ENCODE measurements at places on chromosomes 1 and 21.
A peak's percentile ranks its signal among the peaks of the same experiment; 100 is the strongest.

DNA sequence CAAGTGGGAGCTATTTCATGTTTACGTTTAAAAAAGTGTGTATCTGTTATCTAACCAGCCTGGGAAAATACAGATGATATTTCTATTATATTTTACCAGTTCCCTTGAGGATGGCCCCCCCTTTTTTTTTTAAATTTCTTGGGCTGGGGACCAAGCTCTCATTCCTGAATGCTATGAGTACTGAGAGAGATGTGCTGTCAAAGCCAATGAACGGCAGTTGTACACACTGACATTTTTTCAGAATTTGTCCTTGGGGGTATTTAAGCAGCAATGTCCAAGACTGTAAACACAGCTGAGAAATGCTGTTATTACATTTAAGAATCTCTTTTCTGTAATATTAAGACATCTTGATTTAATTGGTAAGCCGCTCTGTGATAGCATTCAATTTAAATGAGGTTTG lies 177.9 kb downstream of the ST6GALNAC3 start:
- no peak for DNase-seq

DNA sequence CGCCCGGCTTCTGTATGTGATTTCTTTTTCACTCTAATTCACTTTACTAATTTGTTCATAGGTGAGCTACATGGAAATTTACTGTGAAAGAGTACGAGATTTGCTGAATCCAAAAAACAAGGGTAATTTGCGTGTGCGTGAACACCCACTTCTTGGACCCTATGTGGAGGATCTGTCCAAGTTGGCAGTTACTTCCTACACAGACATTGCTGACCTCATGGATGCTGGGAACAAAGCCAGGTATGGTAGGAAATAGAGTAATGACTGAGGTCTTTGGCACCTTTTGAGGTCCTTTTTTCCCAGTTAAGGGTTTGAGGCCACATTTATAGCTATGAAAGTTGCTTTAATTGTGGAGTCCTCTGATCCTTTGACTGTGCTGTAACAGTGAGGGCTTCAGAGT lies 56.9 kb downstream of the KIF1B start:
- DNase-seq = peak; percentile 55

DNA sequence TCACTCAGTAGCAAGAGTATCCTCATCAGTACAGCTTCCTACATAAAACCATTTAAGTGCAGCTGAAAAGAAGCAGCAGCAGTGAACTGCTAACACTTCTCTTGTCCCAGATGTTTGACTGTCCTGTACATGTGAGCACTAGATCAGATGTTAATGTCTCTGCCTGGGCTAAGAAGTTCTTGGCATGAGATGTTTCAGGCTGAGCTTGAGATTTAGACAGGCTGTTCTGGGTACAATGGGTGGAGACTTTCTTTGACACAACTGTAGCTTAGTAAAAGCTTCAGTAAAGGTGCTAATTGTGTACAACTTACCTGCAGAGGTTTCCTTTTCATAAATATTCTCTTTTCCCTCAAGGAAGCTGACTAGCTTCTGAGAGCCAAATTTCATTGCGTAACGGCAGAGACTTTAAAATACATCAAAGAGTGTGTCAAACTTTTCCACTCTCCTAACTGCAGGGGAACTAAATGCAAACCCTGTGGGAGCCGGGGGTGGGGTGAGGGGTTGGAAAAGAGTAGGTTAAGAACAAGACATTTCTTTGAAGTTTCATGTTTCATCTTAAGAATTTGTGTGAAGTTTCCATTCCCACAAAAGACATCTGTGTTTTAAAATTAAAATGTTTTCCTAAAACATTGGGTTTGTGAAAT lies 82.1 kb upstream of the CCDC190 start:
- DNase-seq = peak; percentile 58

DNA sequence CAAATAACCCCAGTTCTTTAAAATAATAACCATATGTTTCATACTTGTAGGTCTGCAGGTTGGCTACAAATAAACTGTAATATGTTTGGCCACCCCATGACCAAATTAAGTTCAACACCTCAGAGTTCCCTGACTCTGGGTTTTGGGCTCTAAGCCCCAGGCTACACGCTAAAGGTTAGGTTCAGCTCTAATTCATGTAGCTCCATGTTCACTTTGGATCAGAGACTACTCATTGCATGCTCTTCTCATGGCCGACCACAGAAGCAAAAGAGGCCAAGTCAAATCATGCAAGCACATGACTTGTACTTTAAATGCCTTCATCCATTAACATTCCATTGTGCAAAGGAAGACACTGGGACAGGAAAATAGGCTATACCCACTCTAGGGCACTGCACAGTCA lies 66.2 kb downstream of the MRPL39 start:
- DNase-seq = no peak

GRCh38 chr1:13772271-13772670 lies 72.3 kb downstream of the PRDM2 start:
- no peak for DNase-seq

DNA sequence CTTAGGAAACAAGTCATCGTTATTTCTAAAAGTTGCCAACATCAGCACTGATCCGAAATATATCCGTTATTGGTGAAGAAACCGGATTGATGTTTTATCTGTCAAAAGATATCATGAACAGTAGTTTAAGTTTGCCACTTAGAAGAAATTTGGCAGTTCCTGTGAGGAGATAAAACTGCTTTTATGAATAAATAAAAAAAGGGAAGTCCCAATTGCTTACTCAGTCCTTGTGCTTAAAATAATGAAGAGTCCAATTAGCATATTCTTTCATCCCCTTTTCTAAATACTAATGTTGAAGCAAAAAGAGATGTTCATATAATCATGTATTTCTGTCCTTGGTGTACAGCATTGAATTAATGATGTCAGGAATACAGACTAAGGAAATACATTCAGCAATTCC lies 164.6 kb downstream of the NCAM2 start:
- no peak for DNase-seq

- no peak for DNase-seq
These were observed 3.2 kb downstream of the UBQLN4 start for GRCh38 chr1:156050376-156050775.

DNA sequence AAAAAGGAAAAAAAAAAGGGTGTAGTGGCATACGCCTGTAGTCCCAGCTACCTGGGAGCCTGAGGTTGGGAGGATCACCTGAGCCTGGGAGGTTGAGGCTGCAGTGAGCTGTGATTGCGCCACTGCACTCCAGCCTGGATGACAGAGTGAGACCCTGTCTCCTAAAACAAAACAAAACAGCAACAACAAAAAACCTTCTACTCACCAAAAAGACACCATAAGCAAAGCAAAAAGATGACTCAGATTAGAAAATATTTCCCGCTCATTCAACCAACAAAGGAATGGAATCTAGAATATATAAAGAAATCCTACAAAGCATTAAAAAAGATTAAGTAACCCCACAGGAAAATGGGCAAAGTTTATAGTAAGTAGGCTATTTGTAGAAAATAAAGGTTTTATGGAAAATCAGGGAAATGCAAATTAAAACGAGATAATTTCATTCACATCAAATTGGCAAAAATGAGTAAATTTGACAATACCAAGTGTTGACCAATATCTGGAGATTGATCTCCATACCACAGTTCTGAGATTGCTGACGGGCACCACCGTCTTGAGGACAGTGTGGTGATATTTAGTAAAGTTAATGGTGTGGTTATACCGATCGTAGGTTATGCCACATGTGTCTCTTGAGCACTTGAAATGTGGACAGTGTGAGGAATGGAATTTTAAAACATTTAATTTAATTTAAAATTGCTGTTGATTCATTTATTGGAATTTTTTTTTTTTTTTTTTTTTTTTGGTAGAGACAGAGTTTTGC lies 54.0 kb downstream of the PIK3CD start:
- no peak for DNase-seq

- no peak for DNase-seq
These were observed 22.9 kb upstream of the PLA2G5 start for GRCh38 chr1:20047096-20047495.

GRCh38 chr1:56424744-56425493 lies 154.4 kb downstream of the PLPP3 start:
- peak; percentile 82 for DNase-seq

DNA sequence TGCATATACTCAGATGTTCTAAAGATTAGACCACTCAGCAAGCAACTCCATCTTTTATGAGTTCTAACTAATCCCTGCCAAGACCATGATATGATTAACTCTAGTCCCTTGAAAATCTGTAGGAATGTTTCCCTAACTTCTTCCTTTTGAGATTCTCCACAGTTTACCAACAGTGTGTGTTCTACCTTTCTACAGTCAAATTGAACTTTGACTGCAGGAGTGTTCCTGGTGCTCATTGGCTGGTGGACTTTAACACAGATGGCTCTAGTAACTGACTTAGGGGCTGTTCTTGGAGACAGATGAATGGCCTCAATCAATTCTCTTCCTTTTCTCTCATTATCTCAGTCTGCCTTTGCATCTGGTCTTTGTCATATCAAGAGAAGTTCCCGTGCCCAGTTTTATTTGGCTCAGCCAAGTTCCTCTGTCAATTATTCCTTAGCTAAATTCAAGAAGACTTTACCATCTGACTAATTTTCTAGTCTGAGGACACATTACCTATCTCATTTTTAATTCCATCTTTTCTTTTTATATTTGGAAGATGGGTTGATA lies 643.9 kb upstream of the CAMK1G start:
- no peak for DNase-seq

DNA sequence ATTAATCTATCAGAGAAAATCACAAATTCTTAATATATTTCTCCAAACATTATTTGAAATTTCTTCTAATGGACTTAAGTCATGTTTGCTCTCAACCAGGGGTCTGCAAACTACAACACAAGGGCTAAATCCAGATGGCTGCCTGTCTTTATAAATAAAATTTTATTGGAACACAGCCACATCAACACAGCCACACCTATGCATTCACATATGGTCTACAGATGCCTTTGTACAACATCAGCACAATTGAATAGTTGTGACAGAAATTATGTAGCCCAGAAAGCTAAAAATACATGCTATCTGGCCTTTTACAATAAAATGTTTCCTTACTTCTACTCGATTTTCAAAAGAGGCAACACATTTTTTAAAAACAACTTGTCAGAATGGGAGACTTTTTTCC lies 103.9 kb downstream of the DPYD start:
- no peak for DNase-seq

- no peak for DNase-seq
These were observed 1.1 kb downstream of the MGST3 start for GRCh38 chr1:165632152-165632469.

DNA sequence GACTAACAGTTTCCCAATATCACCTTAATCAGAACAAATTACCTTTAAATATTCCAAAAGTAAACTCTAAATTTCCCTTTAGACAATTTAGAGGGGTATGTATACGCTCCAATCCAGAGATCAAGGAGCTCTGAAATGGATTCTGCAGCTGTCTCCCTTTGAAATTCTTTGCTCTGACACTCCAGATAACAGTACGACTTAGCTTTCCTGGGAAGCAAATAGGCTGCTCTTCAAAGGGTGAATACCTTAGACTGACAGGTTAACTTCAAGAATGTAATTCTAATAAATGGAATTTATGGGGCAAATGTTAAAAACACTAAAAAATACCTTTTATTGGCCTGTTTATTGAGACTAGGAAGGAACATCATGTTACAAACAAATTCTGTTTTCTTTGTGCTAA lies 357.2 kb downstream of the USP25 start:
- no peak for DNase-seq

- DNase-seq = no peak
These were observed 68.6 kb downstream of the MDM4 start for GRCh38 chr1:204584699-204585372.

- peak; percentile 2 for DNase-seq
These were observed 51.4 kb downstream of the GRIK1 start for GRCh38 chr21:29888437-29888836.

- peak; percentile 79 for DNase-seq
These were observed 63.1 kb downstream of the ACOT7 start for GRCh38 chr1:6330410-6330911.

- DNase-seq = peak; percentile 46
These were observed 7.9 kb downstream of the CDK18 start for GRCh38 chr1:205512059-205513045.

DNA sequence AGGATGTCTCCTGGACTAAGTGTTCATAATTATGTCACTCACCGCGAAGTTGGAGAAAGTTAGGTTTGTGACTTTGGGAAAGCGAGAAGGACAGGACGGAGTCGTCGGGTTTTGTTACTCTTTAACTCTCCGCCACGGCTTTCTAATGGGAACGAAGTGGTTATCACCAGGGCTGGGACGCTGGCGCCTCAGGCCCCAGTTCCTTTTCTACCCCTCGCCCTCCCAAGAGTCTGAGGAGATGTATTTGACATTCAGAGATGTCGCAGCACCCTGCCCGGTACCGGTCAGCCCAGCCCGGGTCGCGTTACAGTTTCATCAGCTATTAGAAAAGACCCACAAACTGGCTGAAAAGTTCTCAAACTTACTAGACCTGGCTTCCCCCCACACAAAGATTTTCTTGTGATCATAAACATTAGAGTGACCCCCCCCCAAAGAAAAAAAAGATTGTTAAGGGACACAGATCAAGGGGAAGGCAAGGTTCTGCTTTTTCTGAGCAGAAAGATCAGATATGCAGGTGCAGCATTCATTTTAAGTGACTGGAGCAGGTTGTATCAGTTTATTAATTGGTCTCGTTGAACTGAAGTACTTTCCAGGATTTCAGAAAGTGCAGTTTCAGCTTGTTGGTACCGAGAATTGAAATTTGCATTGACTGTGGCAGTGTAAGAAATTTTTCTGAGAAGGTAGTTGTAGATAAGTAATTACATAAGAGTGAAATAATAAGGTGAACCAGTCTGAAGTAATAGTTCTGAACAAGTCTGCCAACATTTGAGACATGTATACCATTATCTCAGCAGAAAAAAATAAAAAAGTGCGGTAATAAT lies 859 bp upstream of the ZBTB18 start:
- peak; percentile 9 for DNase-seq

DNA sequence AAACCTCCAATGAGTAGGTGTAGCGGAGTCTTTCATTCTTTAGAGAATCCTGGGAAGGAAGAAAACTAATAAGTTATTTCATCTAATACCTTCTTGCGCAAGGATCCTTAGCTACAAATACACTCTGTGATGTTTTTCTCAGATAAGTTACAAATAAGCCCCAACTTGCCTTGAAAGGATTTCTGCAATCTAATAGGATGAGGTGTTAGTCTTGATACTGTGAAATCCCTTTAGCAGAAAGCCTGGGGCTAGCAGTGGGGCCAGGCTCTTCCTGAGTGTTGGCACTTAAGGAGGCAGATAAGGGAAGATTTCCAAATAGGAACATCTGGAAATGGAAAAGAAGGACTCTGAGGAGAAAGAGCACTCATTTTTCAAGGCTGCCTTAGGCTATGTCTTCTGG lies 168.0 kb upstream of the DAB1 start:
- DNase-seq = no peak

DNA sequence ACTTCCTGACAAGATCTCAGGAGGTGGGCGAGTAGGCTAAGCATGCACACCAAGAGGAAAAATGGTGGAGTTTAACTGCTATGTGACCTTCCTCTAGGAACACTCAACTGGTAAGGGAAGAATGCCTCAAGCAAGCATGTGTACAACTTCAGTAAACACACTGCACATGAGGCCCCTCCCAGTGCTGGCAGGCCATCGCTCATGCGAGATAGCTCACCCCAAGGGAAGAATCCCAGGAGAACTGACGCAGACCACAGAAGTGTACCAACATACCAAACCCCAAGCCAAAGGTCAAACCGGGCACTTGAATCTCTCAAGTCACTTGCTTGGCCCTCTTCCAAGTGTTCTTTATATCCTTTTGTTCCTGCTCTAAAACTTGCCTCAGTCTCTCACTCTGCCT lies 40.5 kb upstream of the GALNT2 start:
- peak; percentile 6 for DNase-seq

- no peak for DNase-seq
These were observed 68.9 kb downstream of the C4BPA start for GRCh38 chr1:207172885-207173284.

GRCh38 chr1:206050655-206051235 lies 2.2 kb upstream of the RHEX start:
- peak; percentile 25 for DNase-seq

GRCh38 chr1:115233598-115233997 lies 104.5 kb downstream of the NGF start:
- no peak for DNase-seq

All from cardiac fibroblast (primary cell).